ENCODE measurements at places on chromosomes 4 and X. TPM values are rescaled to one million over a fixed set of nuclear protein-coding genes. Genes with fewer than 3 reads are reported as not detected.

NUDT10 gene
- polyA plus RNA-seq, result 0.09 TPM

PPP1R2C gene
- not detected for polyA plus RNA-seq

- no peak overlapping the region for H3K4me3 ChIP-seq
- H3K27me3 ChIP-seq, result no peaks in the 10 kb centered on the region
These were observed 39.8 kb downstream of the ARHGAP24 start for GRCh38 chr4:85514783-85515182.

PPP2R3B gene
- 32.3 TPM for polyA plus RNA-seq

NDNF gene
- polyA plus RNA-seq, result 2.5 TPM

- H3K4me1 ChIP-seq, result no peaks in the 10 kb centered on the region
- DNase-seq, result no peak
- no peak overlapping the region for H3K27ac ChIP-seq
- H3K4me3 ChIP-seq, result no peak overlapping the region
- no peaks in the 10 kb centered on the region for H3K27me3 ChIP-seq
These were observed 13.7 kb upstream of the DHX15 start for GRCh38 chr4:24598025-24598424.

DNA sequence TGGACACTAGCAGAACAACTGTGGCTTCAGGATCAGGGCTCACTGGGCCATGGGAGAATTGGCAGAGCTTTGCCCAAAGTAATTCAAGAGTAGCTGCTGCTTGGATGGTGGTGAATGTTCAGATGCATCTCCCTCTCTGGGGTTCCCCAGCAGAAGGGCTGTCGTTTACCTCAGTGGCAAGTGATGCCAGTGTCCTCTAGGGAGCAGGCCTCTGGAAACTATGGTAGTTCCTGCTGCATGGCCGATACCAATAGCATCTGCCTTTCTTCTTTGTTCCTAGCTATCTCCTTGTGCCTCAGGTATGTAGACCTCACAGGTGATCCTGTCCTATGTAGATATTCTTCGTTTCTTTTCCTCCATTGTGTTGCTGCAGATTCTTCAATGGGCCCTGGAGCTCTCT lies 26.4 kb downstream of the HMGB2 start:
- DNase-seq, result no peak
- H3K36me3 ChIP-seq, result no peaks in the 10 kb centered on the region
- no peaks in the 10 kb centered on the region for H3K27me3 ChIP-seq
- H3K4me3 ChIP-seq, result no peak overlapping the region
- no peaks in the 10 kb centered on the region for H3K4me1 ChIP-seq

- no peaks in the 10 kb centered on the region for H3K4me1 ChIP-seq
- no peak overlapping the region for H3K4me3 ChIP-seq
- no peak for DNase-seq
- no peak overlapping the region for H3K27ac ChIP-seq
These were observed 61.0 kb upstream of the PRDM8 start for GRCh38 chr4:80136270-80136669.

- no peak overlapping the region for H3K4me3 ChIP-seq
- H3K27ac ChIP-seq, result no peak overlapping the region
- DNase-seq, result no peak
- no peaks in the 10 kb centered on the region for H3K27me3 ChIP-seq
These were observed 5.8 kb downstream of the FAM114A1 start for GRCh38 chr4:38873290-38873944.

DNA sequence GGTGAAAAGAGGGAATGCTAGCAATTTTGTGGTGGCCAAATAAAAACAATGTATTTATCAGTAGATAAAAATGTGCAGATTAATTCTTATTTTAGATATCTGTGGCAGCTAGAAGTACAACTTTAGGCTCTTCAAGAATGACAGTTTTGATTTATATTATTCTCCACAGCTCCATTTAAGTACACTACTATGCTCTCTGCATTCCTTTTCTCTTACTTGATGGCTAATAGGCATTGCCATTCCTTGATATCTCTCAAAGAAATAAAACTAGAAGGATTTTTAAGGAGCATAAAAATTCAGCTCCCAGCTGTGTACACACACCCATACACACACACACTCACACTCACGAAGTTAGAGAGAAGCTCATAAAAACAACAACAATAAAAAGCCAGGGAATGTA lies 59.4 kb upstream of the H2AZ1 start:
- no peaks in the 10 kb centered on the region for H3K36me3 ChIP-seq
- no peaks in the 10 kb centered on the region for H3K4me1 ChIP-seq
- no peak for DNase-seq
- H3K4me3 ChIP-seq, result no peak overlapping the region
- H3K27me3 ChIP-seq, result no peaks in the 10 kb centered on the region

GRCh38 chrX:33385546-33385945 lies 174.2 kb upstream of the DMD start:
- H3K36me3 ChIP-seq, result no peaks in the 10 kb centered on the region
- H3K27me3 ChIP-seq, result no peaks in the 10 kb centered on the region
- no peak for DNase-seq
- no peak overlapping the region for H3K27ac ChIP-seq
- no peak overlapping the region for H3K4me3 ChIP-seq
- no peaks in the 10 kb centered on the region for H3K4me1 ChIP-seq

GRCh38 chr4:53307210-53307609 lies 58.7 kb downstream of the SCFD2 start:
- H3K4me1 ChIP-seq, result no peaks in the 10 kb centered on the region
- no peak overlapping the region for H3K4me3 ChIP-seq
- no peak overlapping the region for H3K27ac ChIP-seq
- H3K27me3 ChIP-seq, result no peaks in the 10 kb centered on the region
- H3K36me3 ChIP-seq, result no peaks in the 10 kb centered on the region
